ENCODE measurements at places on chromosomes 1 and 21.

DNA sequence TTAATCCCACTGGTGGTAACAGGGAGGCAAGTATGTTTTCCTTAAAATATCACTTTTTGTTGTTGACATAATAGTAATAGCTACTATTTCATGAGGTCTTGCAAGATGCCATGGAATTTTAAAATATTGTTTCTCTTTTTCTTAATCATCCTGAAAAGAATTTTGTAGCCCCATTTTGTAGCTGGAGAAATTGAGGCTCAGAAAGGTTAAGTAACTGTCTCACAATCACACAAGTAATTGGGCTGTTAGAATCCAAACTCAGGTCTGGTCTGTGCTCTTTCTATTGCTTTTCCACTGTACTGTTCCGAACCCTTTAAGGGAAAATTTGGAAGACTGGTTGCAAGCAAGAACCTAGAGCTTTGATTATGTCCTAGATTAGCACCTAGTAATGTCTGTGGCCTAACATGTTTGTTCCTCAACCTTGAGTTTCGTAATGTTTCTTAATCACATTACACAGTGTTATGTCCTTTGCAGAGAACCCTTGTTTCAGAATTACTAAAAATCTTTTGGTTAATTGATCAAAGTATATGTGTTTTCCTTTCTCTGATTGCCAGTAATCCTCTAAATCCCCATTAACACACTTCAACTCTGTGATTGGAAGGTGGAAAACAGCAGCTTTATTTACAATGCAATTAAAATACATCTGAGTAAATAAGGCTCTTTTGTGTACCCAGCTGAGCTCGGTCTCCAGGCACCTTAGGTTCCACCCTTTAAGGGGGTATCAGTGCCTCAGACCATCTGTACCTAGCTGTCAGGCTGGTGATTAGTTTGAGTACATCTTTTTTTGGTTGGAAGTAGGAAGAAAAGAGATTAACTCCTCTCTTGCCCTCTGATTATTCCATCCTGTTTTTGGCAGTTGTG, 10.4 kb downstream of the LRRC42 start:
- no peak for DNase-seq

GRCh38 chr1:205580140-205580922, 51.5 kb downstream of the ELK4 start:
- DNase-seq: no peak

- DNase-seq: no peak
These were observed 18.1 kb upstream of the SLC44A3 start for GRCh38 chr1:94801919-94802546.

- DNase-seq: no peak
These were observed 16.4 kb upstream of the CHODL start for GRCh38 chr21:18228060-18228739.

GRCh38 chr1:34924759-34925555, 4.5 kb downstream of the DLGAP3 start:
- DNase-seq: peak; percentile 86

- no peak for DNase-seq
These were observed 156.3 kb upstream of the C1orf174 start for GRCh38 chr1:4056422-4056821.

DNA sequence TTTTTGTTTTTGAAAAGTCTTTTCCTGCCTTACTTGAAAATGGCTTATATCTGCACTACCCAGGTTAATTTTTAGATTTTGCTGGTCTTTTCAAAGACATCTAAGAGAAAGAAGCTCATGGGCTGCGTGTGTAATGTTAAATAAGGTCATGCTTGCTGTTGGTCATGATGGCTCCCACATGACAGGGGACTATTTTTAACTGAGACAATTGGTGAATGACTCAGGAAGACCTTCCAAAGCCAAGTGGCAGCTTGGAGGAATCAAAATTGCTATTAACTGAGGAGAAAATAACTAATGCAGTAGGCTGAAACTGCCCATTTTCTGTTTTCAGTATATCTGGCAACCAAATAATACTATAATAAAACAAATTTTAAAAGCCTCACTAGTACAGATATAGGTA, 117.1 kb upstream of the SPAG17 start:
- DNase-seq: no peak

GRCh38 chr1:223479261-223479660, 86.0 kb downstream of the CCDC185 start:
- DNase-seq: no peak

DNA sequence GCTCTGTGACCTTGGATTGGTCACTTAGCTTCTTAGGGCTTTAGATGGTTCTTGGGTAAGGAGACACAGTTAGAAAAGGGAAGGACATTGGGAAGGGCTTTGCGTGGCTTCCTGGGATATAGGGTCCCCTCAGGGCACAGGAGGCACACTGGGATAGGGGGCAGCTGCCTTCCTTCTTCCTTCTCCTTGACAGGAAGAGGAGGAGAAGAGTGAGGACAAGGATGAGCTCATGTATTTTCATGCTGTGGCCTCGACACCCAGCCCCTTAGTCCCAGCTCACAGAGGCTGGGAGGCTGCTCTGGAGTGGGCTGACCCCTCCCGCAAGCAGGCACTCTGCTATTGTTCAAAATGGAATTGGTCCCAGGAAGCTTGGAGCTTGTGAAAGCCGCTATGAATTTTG, 45.7 kb upstream of the POU3F1 start:
- no peak for DNase-seq

DNA sequence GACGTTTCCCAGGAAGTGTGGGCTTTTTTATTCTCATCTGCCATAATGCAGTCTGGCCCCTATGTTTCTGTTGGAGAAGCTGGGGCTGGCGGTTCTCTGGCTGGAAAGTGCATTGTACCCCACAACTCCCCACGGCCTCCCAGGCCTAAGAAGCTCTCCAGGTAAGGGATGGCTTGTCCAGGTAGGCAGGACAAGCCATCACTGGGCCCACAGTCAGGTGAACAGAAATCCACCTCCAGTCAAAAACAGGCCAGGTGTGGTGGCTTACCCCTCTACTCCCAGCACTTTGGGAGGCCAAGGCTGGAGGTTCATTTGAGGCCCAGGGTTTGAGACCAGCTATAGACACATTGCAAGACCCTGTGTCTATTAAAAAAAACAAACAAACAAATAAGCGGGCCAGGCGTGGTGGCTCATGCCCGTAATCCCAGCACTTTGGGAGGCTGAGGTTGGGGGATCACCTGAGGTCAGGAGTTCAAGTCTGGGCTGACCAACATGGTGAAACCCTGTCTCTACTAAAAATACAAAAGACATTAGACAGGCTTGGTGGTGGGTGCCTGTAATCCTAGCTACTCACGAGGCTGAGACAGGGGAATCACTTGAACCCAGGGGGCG, 3.1 kb upstream of the WNT9A start:
- DNase-seq: peak; percentile 2

DNA sequence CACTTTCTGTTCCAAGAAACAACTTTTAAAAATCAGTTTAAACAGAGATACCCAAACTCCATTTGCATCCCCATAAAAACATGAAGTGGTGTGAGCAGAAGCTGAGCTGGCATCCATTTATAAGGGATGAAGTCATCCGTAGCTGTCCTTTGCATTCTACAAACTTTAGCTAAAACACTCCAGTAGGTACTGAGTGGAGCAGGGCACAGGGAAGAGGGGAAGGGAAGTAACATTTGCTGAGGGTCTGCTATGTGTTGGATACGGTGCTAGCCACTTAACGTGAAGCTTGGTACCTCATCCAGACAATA, 32.9 kb downstream of the VWA5B1 start:
- DNase-seq: no peak

DNA sequence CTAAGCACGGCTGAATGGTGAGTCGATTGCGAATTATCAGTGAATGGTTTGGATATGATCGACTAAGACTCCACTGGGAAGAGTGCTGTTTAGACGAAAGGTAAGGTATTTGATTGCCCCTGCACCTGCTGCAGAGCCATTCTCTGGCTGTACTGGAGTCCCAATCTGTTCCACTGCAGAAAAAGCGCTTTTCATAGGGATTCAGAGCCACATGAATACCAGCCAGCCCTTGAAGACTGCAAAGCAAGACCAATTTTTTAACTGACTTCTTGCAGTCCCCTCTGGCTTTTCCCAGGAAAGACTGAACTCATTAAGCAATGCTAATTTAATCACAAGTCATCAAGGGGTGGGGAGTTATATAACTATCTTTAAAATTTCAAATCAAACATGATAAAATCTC, 1.3 kb downstream of the GREM2 start:
- DNase-seq: no peak

DNA sequence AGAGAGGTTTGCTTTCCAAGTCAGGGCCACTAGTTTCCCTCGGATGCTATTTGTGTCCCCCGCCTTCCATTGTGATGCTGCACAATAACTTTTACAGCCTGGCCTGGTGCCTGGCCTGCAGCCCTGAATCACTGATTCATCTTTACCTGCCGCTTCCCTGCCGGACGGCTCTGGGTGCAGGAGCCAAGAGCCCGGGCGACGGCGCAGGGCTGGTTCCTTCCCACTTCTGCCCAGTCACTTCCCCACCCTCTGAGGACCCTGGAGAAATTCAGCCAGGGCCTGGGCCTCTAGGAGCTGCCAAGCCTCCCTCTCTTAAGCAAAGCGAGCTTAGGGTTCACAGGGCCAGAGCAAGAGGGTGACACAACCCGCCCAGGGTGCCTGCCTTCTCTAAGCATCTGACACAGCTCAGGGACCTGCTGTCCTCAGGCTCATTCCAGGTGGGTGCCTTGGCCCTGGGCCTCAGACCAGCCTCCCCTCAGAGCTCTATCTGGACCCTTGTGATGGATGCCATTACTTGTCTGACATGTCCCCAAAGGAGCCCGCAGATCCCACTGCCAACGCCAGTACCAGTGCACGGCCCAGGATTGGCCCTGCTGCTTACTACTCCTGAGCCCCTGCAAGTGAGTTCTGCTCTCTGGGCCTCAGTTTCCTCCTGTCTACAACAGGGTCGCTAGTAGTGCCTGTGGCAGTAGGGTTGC, 381.0 kb upstream of the VAMP3 start:
- DNase-seq: peak; percentile 4

DNA sequence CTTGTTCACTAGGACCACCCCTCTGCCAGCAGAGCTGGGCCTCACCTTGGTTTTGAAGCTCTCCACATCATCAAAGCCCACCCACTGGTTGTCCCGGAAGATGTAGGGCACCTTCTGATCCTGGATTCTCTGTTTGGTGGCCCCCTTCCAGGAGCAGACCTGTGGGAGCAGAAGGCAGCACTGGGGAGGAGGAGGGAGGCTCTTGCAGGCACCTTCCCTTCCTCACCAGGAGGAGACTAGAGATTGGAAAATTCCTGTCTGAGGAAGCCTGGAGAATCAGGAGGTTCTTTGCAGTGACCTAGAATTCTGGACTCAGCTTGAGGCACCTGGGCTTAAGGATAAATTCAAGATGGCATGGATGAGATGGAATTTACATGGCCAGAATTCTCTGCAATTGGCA, 10.3 kb downstream of the CHIT1 start:
- DNase-seq: no peak

DNA sequence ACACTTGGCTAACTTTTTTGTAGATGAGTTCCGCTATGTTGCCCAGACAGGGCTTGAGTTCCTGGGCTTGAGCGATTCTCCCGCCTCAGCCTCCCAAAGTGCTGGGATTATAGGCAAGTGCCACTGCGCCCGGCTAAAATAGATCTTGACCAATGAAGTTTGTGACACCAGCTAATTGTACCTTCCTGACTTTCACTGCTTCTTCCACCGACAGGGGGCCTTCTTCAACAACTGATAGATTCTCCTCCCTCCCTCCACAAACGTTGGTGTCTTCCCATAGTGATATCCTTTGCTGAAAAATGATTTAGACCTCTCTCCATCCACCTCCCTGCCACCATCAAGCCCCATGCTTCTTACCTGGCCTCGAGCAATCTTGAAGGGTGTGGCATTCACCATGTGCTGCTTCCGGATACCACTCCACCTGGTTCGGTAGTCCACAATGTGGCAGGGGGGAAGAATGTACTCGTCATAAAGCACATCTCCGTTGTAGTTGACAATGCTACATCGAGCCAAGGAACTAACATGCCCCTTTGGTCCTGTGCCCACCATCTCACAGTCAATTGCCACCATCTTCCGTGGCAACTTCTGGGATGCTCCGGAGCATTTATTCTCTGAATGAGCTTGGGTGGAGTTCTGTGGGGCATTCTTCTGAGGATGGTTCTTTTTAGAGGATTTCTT, 1.6 kb upstream of the METTL25B start:
- DNase-seq: no peak

Measured in progenitor cell of endocrine pancreas (in vitro differentiated cells).